Right lobe of liver (tissue), 6 donors: ENCODE measurements at places on chromosomes 7 and 10.

DNA sequence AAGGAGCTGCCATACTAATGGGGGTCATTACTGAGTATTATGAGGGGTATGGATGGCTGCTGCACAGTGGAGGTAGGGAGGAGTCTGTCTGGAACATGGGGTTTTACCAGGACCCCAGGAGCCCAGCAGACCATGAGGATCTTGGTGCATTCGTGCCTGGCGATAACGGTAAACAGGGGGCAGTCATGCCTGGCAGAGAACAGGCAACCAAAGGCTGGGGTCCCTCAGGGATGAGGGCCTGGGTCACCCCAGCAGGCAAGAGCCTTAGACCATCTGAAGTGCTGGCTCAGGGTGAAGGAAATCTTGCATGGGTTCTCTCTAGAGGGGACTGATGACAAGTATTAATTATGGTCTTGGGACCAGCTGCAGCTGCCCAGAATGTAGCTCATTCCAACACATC is 46.1 kb downstream of the MYL10 start:
- no peak for DNase-seq
- H3K4me3 ChIP-seq, result no peak overlapping the region
- no peaks in the 10 kb centered on the region for H3K36me3 ChIP-seq
- no peak overlapping the region for H3K27ac ChIP-seq
- no peaks in the 10 kb centered on the region for H3K27me3 ChIP-seq

- no peak overlapping the region for H3K4me3 ChIP-seq
- no peaks in the 10 kb centered on the region for H3K27me3 ChIP-seq
- H3K27ac ChIP-seq, result no peak overlapping the region
- H3K36me3 ChIP-seq, result no peaks in the 10 kb centered on the region
- DNase-seq, result no peak
Measured at GRCh38 chr7:135959646-135960363, 17.4 kb downstream of the MTPN start.

GRCh38 chr7:122470859-122471258 is 166.3 kb upstream of the FEZF1 start:
- no peak overlapping the region for H3K27ac ChIP-seq
- H3K4me3 ChIP-seq, result no peak overlapping the region
- no peak for DNase-seq
- H3K27me3 ChIP-seq, result no peaks in the 10 kb centered on the region
- no peaks in the 10 kb centered on the region for H3K36me3 ChIP-seq
- no peaks in the 10 kb centered on the region for H3K4me1 ChIP-seq

GRCh38 chr10:126598009-126598408 is 72.5 kb downstream of the C10orf90 start:
- no peaks in the 10 kb centered on the region for H3K4me1 ChIP-seq
- no peaks in the 10 kb centered on the region for H3K36me3 ChIP-seq
- no peak for DNase-seq
- no peak overlapping the region for H3K4me3 ChIP-seq
- no peak overlapping the region for H3K27ac ChIP-seq
- no peaks in the 10 kb centered on the region for H3K27me3 ChIP-seq

DNA sequence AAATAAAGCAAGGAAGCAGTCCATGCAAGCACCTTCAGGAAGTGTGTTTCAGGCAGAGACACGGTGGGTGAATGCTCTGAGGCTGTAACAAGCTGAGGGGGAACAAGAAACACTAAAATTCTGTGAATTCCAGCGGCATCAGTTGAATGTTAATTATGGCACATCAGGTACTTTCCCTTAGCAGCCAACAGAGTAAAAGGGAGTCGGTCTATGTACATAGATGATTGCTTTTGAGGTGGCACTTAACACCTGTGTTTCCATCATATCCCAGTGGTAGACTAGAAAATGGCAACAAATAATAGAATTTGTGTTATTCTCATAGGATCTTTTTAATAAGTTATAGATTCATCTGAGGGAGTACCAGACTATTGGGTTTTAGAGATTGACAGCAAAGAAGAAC is 481.0 kb upstream of the KLF6 start:
- no peaks in the 10 kb centered on the region for H3K27me3 ChIP-seq
- no peaks in the 10 kb centered on the region for H3K36me3 ChIP-seq
- no peaks in the 10 kb centered on the region for H3K4me1 ChIP-seq
- DNase-seq, result no peak
- H3K4me3 ChIP-seq, result no peak overlapping the region

DNA sequence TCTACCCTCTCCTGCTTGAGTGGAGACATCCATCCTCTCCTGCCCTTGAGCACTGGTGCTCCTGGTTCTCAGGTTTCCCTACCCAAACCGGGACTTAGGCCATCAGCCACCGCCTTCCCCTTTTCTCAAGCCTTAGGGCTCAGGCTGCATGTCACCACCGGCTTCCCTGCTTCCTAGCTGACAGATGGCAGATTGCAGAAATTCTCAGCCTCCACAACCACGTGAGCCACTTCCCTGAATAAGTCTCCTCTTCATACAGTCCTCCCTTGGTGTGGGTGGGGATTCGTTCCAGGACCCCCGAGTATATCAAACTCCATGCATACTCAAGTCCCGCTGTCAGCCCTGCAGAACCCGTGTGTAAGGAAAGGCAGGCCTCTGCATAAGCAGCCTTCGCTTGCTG is 203.5 kb upstream of the ZNF32 start:
- H3K27me3 ChIP-seq, result no peaks in the 10 kb centered on the region
- DNase-seq, result no peak
- H3K4me3 ChIP-seq, result no peak overlapping the region
- H3K36me3 ChIP-seq, result no peaks in the 10 kb centered on the region

GRCh38 chr10:70478191-70479164 is at the start of gene PALD1:
Gene PALD1 (plus strand): TSS chr10:70478767. CDS start chr10:70525952, 47,185 bp downstream.
- peak within 1 kb of the TSS; percentile 40 for H3K27ac ChIP-seq
- H3K36me3 ChIP-seq, result no peaks in the 10 kb centered on the region
- no peaks in the 10 kb centered on the region for H3K4me1 ChIP-seq
- DNase-seq, result peak; percentile 66
- no peaks in the 10 kb centered on the region for H3K27me3 ChIP-seq
- H3K4me3 ChIP-seq, result peak within 1 kb of the TSS; percentile 38

- no peaks in the 10 kb centered on the region for H3K27me3 ChIP-seq
- H3K4me1 ChIP-seq, result no peaks in the 10 kb centered on the region
- no peak overlapping the region for H3K4me3 ChIP-seq
- no peaks in the 10 kb centered on the region for H3K36me3 ChIP-seq
- DNase-seq, result no peak
Measured at GRCh38 chr10:60518745-60519144, 129.1 kb upstream of the ANK3 start.

DNA sequence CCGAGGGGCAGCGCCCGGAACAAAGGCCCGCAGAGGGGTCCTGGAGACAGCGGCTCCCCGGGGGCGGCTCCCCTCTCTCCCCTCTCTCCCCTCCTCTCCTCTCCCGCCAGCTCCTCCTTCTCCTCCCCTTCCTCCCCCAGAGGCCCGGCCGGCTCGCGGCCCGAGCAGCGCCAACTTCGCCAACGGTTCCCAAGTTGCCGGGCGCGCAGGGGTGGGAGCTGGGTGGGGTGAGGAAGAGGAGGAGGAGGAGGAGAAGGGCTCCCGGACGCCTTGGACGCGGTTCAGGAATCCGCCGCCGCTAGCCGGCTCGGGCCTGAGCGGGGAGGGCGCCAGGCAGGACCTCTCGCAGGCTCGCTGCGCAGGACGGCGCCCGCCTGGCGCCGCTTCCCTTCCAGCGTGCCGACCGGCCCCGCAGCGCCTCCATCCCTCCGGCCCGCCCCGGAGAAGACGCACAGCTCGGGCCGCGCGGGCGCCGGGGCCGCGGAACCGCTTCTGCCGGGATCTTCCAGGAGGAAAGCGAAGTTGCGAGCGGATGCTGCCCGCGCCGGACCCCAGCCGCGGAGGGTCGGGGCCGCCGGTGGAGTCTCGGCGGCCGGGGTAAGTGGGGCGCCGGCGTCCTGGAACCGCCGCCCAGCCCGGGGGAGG is at the start of gene CHST3:
Gene CHST3 (plus strand): TSS at position 298 of the 645 bp plus-strand sequence. CDS start 41,448 bp downstream, outside the sequence.
- H3K4me1 ChIP-seq, result peaks cover 14% of the 10 kb centered on the region
- no peaks in the 10 kb centered on the region for H3K27me3 ChIP-seq
- peak within 1 kb of the TSS; percentile 45 for H3K4me3 ChIP-seq
- H3K36me3 ChIP-seq, result no peaks in the 10 kb centered on the region

DNA sequence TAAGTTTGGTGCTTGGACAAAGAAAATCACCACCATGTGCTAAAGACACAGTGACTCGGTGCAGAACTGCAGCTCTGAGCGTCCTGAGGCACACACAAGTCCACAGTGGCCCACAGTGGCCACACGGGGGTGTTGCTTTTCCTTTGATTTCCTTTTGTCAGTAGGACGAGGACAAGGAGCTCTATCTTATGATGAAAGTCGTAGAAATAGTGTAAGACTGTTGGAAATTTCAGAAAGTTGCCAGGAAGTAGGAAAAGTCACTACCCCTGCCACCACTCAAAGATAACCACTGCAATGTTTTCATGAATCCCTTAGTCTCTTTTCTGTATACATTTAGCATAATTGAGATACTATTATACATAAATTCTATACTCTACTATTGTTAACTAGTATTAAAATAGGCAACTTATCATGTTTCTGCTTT is 146.0 kb downstream of the TNS3 start:
- H3K27ac ChIP-seq, result no peak overlapping the region
- H3K27me3 ChIP-seq, result no peaks in the 10 kb centered on the region
- peaks cover 51% of the 10 kb centered on the region for H3K36me3 ChIP-seq
- DNase-seq, result no peak

- no peak overlapping the region for H3K4me3 ChIP-seq
- H3K27me3 ChIP-seq, result no peaks in the 10 kb centered on the region
- H3K27ac ChIP-seq, result no peak overlapping the region
- no peaks in the 10 kb centered on the region for H3K4me1 ChIP-seq
- no peak for DNase-seq
- H3K36me3 ChIP-seq, result no peaks in the 10 kb centered on the region
Measured at GRCh38 chr10:10813656-10814055, 204.0 kb upstream of the CELF2 start.
